ENCODE measurements at places on chromosomes 16 and 17.

GRCh38 chr17:62119373-62119772, 54.3 kb upstream of the MED13 start:
- no peak for DNase-seq

DNA sequence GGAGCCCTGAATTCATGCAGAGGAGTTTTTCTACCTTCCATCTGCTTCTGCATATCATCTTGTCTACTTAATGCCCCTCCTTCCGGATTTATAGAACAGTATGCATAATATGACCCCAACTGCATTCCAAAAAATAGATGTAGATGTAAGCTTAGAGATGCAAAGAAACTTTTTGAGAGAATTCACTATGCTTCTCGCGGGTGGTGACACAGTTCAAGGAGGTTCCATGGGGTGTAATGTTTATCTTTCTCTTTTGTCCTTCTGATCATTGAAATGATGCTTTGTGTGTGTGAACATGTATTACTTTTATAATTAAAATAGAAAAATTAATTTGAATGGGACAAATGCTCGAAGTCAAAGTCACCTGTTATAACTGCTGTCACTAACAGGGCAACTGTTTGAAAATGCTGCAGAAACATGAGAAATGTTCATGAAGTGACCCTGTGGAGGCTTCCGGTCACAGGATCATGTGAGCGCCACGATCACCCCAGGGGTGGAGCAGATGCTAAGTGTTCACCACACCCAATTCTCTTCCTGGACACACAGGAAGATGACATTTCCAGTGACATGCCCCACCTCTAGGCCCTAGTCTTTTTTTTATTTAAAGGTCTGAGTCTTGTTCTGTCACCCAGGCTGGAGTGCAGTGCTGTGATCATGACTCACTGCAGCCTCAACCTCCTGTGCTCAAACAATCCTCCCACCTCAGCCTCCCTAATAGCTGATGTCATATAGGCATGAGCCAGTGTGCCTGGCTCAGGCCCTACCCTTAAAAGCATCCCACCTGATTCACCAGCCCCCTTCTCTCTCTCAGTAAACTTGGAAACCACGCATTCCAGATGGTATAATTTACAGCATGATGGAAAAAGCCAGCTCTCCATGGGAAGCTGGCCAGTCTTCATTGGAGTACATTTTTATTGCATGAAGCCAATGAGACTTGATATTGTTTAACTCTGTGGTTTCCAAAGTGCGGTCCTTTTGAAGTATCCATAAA, 21.0 kb upstream of the AGRP start:
- peak; percentile 14 for DNase-seq

DNA sequence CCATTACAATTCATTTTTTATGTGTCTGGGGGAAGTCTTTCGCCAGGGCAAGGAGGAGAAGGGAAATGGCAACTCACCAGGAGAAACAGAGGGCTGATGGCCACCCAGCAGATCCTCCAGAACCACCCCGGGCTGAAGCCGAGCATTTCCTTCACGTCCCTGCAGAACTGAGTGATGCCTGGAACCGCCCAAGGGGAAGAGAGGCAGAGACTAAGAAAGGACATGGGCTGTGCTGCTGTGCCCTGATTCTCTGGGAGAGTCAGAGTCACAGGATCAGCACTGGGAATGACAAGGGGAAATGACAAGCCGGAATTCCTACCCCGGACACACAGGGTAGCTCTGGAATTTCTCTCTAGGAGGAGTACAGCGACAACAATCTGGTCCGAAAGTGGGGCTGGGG, 27.8 kb downstream of the SLC6A4 start:
- DNase-seq: no peak

DNA sequence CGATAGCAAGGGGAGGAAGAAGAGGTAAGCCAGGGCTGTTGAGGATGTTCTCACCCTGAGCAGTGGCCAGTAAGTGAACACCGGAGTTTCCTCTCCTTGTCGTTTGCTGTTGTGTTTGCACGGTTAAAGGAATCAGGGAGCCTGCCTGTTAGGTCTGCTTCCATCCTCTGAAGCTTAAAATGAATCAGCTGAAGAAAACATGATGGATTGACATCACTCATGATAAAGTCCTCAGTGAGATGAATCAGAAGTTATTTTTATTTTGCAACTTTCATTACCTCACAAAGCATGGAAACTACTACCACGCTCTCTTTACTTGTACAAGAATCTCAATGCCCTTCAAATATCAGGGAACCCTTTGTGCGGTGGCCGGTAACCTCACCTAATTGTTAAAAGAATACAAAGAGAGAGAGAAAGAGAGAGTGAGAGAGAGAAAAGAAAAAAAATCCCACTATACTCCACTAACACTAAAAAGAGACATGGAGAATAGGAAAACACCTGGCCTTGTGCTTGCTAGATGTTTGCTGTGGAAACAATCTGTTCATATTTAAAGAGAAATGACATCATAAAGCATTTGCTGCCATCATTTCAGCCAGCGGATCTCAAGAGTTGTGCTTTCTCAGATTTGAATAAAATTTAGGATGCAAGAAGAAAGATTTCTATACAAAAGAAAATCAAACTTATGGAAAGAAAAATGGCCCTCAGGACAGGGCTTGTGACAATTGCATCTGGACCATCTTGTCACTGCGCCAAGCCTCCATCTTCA, 441.6 kb upstream of the SALL1 start:
- DNase-seq: no peak

DNA sequence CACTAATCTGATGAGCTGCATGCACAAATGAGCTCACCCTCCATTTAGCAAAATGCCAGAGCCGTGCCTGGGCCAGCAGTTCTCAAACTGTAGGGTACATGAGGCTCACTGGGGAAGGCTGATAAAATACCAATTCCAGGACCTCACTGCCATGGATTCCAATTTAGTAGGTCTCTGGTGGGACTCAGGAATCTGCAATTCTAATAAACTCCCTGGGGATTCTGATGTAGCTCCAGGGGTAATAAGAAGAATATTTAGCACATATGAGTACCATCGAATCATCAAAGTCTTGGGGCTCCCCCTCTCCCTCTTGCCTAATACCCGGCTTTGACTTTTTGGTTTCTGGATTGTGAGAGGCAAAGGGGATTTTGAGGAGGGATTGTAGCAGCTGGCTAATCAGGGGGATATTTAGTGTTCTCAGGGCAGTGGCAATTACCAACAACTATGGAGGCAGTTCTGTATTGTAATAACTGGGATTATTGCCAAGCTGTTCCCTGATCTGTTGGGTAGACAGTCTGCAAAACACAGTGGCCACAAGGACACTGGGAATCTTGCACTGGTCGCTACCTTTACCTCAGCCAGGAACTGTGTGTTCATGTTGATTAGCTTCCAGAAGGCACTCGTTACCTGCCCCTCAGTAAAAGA, 140.4 kb downstream of the SHISA9 start:
- DNase-seq: no peak

DNA sequence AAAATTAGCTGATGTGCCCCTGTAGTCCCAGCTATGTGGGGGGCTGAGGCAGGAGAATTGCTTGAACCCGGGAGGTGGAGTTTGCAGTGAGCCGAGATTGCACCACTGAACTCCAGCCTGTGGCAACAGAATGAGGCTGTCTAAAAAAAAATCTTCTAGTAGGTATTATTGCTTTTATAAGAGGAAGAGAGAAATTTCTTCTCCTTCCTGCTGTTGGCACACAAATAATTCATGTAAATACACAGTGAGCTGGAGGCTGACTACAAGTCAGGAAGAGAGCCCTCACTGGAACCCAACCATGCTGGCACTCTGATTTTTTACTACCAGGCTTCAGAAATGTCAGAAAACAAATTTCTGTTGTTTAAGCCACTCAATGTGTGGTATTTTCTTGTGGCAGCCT, 6.7 kb downstream of the PRDM7 start:
- DNase-seq: no peak

- no peak for DNase-seq
These were observed 22.4 kb downstream of the UNK start for GRCh38 chr17:75806822-75807500.

GRCh38 chr17:7266784-7267183, 4.5 kb upstream of the CLDN7 start:
- DNase-seq: no peak

- DNase-seq: no peak
These were observed 134.1 kb upstream of the GNAO1 start for GRCh38 chr16:56057151-56057550.

DNA sequence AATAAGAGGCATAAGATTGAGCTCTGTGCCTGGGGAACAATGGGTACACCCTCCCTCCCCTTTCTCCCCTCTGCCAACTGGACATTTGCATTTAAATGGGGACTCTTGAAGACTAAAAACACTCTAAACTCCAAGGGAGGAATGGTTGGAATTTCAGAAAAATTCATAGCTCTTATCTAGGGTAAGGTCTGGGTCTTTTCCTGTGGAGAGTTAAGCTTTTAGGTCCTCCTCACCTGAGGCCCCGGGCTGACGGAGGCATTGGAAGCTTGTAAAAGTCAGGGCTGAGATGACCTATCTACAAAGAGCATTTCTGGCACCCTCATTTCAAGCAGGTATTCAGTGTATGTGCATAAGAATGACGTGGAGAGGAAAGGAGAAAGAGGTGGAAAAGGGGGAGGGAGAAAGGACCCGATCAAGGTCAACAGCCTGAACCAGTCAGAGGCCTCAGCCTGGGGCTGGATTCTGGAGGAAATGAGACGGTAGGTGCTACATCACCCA, 78.0 kb downstream of the RAP1GAP2 start:
- no peak for DNase-seq

DNA sequence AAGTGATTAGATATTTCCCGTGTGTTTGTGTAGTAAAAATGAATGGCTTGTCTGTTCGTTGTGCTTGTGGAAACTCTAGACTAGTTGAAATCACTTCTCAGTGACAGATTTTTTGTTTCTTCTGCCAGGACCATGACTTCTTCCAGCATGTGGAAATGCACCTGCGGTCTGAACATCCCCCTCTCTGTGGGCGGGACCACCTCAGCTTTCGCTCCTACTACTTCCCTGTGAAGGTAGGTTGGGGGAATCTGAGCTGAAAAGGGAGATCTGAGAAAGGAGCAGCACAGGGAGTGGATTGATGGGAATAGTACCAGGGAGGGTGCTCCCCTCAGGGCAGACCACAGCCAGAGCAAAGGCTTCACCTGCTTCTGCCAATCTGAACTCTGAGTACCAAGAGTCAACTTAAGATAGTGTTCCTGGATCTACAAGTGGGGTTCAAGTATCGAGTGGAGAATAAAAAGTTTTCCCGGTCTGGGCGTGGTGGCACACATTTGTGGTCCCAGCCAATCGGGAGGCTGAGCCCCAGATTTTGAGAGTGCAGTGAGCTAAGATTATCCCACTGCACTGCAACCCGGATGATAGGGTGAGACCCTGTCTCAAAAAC, 47.5 kb downstream of the SF3B3 start:
- DNase-seq: no peak

GRCh38 chr17:65359016-65359415, 202.4 kb downstream of the AXIN2 start:
- peak; percentile 53 for DNase-seq

DNA sequence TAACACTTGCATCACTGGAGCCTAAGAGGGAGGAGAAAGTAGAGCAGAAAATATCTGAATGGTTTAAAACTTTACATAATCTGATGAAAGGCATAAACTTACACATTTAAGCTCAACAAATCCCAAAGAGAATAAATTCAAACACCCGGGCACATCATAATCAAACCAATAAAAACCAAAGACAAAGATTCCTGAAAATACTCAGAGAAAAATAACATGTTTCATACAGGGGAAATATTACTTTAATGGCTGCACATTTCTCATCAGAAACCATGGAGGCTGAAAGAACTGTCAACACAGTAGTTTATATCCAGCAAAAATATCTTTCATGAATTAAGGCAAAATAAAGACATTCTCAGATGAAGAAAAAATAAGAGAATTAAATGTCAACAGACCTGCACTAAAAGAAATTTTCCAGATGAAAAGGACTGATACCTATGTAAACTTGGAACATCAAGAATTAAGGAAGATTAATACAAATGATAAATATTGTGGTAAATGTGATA, 34.2 kb downstream of the C16orf87 start:
- DNase-seq: no peak

DNA sequence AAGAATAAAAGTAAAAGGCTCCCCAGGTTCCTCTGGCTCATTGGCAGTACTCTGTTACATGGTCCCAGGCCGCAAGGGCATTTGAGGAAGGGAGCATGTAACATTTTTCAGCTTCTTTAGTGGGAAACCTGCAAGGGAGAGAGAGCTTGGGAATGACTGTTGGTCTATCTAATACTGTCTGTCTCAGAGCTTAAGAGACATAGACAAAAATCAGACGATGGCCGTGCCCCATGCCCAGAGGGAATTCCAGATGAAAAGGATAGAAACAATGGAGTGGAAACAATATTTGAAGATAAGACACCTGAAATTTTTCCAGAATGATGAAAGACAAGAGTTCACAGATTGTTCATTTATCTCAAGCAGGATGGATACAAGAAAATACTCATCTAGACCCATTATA, 48.1 kb upstream of the ADORA2B start:
- DNase-seq: no peak

DNA sequence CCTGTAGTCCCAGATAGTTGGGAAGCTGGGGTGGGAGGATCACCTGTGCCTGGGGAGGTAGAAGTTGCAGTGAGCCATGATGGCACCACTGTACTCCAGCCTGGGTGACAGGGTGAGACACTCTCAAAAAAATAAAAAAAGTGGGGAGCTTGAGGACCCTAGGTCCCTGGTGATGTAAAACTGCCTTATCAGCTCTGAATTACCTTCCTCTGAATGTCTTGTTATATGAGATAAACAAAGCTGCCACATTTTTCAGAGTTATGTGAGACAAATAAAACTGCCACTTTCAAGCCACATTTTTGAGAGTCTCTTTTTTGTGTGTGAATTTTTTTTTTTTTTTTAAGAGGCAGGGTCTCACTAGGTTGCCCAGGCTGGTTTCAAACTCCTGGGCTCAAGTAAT, 32.0 kb upstream of the B4GALNT2 start:
- no peak for DNase-seq

DNA sequence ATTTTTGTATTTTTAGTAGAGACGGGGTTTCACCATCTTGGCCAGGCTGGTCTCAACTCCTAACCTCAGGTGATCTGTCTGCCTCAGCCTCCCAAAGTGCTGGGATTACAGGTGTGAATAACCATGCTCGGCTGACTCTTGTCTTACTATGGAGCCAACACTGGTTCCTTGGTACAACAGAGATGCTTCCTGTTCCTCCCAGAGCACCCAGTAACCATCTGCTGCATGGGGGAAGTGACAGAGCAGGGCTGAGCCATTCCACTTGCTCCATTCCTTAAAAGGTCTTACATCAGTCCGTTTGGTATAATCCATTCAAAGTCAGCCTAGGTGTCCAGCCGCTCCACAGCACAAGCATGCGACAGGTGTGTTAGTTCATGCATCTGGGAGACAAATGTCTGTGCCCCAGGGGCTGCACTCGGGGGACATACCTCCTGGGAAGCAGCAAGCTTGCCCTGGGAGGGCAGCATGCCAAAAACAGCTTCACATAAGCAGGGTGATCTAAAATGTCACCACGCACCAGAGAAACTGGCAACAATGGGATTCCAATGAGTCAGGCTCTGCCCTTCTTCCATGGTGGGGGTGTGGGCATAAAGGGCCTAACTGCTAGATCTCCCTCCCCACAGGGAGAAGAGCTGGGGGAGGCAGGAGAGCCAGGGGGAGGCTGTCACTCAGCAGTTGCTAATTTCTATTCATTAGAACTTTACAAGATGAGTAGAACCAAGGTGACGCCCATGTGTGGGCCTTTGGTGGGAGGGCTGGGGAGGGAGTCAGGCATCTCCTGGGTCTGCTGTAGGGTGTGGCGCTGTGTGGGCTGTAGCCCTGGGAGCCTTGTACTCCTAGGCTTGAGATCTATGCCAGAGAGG, 35.5 kb downstream of the PIPOX start:
- peak; percentile 48 for DNase-seq
